ENCODE measurements at places on chromosomes 13 and 19. TPM values are rescaled to one million over a fixed set of nuclear protein-coding genes. Genes with fewer than 3 reads are reported as not detected.

Gene MAST1
- total RNA-seq = 11.8 TPM

Gene FFAR2
- not detected for total RNA-seq

Gene TEX29
- total RNA-seq = not detected

Gene ONECUT3
- 0.07 TPM for total RNA-seq

Gene C19orf73
- 0.72 TPM for total RNA-seq

Gene ANKLE1
- total RNA-seq = 16.5 TPM

Gene GDF15
- 7.0 TPM for total RNA-seq

Gene ACER1
- not detected for total RNA-seq

Gene KLK4
- total RNA-seq = not detected

Gene KLF12
- 9.7 TPM for total RNA-seq

Gene HRC
- total RNA-seq = 1.8 TPM

Gene ADGRE1
- not detected for total RNA-seq

Gene LYPD3
- total RNA-seq = 1.8 TPM

Gene MATK
- 13.5 TPM for total RNA-seq

Gene USPL1
- 17.9 TPM for total RNA-seq

Gene LRP3
- 34.4 TPM for total RNA-seq
